NCI-H187 (cell line): ENCODE measurements at places on chromosomes 16 and 17.

- no peak for DNase-seq
Measured at GRCh38 chr16:59088431-59088830, 354.3 kb upstream of the GOT2 start.

- DNase-seq: no peak
Measured at GRCh38 chr17:68198931-68199836, 48.7 kb upstream of the AMZ2 start.

- no peak for DNase-seq
Measured at GRCh38 chr17:41467561-41467960, 375 bp upstream of the KRT32 start.

DNA sequence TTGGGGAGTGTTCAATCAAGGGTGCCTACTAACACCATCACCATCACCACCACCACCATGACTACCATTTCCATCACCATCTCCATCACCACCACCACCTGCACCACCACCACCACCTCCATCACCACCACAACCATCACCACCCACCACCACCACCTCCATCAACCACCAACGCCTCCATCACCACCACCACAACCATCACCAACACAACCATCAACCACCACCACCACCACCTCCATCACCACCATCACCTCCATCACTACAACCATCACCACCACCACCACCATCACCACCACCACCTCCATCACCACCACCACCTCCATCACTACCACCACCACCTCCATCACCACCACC is 15.7 kb downstream of the MARCHF10 start:
- no peak for DNase-seq

DNA sequence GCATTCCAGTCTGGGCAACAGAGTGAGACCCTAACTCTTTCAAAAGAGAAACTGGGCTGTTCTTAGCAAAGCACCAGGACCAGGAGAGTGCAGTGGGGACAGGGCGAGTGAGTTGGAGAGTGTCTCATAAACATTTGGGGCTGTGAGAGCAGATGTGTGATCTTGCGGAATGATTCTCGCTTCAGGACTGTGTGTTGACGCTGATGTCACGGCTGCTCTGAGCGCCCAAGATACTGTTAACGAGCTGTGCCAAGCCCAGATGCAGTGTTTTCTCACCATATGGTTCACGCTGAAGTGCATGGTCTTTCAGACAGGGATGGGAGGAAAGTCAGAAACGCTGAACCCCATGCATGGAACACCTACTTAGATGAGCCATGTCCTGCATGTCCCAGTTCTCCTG is 438.2 kb downstream of the HS3ST4 start:
- no peak for DNase-seq

- DNase-seq: no peak
Measured at GRCh38 chr16:28543072-28543471, 4.3 kb upstream of the NUPR1 start.

GRCh38 chr17:41186872-41187271 is 2.2 kb upstream of the KRTAP4-1 start:
- DNase-seq: no peak

DNA sequence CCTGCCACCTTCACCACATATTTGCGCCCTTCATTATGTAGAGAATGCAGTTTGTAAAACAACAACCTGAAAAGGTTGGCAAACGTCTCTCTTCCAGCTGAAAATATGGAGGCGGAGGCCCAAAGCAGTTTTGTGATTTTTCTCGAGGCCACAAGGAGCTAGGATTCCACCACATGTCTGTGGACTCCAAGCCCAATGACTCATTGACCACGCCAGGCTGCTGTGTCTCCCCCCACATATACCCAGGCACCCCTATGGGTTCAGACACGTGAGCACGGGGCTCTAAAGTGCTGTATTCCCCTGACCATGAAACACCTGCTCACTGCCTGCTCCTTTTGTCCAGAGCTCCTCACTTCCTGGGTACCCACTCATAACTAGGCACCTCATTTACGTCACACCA is 121.4 kb upstream of the CDH5 start:
- no peak for DNase-seq

DNA sequence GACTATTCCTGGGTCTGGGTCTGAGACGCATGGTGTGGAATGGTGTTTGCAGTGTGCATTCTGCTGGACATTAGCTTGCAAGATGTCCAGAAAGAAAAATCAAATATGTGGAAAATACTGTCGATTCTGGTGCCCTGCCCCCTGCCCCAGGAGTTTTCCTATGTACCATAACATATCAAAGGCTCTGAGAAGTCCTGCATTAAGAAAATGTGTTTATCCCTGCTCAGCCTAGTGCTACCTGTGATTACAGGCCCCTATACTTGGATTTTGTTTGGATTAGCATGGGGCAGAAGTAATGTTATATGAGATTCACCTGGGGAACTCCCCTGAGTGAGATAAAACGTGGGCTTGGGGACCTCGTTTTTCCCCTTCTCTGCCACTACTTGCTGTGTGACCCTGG is 325.0 kb downstream of the CBLN1 start:
- DNase-seq: no peak

- DNase-seq: no peak
Measured at GRCh38 chr16:22699356-22699755, 114.6 kb upstream of the HS3ST2 start.

DNA sequence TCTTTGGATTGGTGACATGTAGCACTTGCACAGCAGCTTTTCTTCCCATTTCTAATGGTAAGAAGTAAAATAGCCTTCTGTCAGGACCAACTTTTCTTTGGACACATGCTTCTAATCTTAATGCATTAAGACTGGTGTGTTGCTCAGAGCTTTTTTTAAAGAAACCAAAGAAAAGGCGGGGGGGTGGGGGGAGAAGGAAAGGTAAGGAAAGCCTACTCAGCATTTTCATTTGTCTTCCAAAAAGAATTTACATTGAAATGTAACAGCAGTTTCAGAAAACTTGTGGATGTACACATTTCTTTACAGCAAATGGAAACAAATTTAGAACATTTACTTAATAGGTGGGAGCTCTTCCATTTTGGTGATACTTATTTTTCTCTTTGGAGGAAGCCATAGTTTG is 49.6 kb downstream of the NLK start:
- no peak for DNase-seq
